CD4-positive, alpha-beta T cell treated with Interleukin-17A for 4 hours (primary cell): ENCODE measurements at places on chromosomes 1 and 21.

DNA sequence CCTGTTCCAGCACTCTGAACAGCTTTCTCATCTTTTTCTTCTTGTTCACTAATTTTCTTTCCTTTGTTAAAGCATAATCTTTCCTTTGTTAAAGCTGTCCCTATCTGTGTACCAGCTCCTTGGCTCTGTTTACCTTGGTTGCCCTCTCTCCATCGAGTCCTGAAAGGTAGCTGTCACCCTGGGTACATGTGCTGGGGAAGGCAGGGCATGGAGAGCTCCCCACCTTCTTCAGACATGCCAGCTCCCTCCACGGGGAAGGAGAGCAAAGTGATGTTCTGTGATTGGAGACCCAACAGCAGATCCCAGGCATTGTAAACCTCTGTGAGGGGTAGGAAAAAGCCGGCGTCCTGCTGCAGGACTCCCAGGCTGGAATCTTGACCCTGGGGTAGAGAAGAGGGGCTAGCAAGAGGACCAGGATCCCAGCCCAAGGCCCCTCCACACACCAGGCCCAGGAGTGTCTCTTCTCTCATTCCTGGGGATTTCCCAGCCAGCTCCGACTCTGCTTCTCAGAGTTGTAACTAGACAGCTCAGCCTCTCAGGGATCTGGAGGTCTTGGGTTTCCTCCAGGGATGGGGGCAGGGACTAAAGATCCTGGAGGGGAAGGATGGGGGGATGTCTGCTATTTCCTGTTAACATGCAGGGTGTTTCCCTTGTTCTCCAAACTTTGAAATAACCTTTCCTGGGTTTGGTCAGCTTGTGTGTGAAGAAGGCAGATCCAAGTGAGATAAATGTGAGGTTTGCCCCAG lies 34.4 kb downstream of the TMCC2 start:
- DNase-seq = no peak

GRCh38 chr1:110450929-110451328 lies at the start of gene PROK1:
TSS of gene PROK1 (plus strand) at chr1:110451149. CDS start at chr1:110451217, 68 bp downstream.
- no peak for DNase-seq

- no peak for DNase-seq
Observed at GRCh38 chr1:214565310-214565709, 13.9 kb upstream of the PTPN14 start.

DNA sequence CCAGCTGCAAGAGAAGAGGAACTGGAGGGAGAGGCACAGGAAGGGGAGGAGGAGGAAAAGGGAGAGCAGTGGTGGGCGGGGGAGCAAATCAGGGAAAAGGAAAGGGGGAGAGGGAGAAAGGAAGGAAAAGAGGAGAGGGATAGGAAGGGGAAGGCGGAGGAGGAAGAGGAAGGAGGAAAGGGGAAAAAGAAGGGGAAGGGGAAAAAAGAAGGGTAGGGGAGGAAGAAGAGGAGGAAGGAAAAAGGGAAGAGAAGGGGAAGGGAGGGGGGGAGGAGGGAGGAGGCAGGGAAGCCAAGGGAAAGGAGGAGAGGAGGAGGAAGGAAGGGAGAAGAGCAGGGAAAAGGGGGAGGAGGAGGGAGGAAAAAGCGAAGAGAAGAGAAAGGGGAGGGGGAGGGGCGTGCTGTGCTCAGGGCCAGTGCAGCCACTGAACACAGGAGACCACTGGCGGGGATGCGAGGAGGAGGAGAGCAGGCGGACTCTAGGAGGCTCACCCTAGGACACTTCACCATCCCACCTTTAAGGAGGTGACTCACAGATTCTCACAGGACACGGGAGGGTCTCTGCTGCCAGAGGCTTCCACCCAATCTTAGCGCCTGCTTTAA lies 33.1 kb downstream of the PGBD5 start:
- DNase-seq = no peak

GRCh38 chr21:21175798-21176334 lies 177.7 kb downstream of the NCAM2 start:
- DNase-seq = no peak

DNA sequence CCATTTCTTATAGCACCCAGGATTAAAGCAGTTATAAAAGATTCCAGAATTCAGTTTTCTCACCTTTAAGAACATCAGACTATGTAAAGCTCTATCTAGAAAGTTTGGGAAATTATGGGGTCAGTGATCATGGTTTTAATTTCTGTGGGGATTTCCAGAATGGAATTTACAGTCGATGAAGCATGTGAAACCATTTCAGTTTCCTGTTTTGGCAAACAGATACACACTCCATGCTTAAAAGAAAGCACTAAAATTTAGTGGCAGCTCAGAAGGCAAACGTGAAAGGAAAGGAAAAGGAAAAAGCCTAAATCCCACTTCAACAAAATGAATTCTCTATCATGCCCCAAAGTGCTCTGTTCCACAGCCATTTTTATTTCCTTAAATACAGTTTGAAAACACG lies 60.4 kb downstream of the FYB2 start:
- no peak for DNase-seq

DNA sequence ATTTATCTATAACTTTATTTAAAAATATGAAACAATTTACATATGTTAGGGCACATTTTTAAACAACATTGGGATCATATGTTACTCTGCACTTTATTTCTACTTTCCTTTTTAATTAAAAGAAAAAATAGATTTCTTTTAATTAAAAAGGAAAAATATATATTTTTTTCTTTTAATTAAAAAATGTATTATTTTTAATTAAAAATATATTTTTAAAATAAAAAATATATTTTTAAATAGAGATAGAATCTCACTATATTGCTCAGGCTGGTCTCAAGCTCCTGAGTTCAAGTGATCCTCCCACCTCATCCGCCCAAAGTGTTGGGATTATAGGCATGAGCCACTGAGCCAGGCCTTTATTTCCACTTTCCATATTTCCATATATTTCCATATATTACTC lies 36.7 kb downstream of the WARS2 start:
- DNase-seq = no peak

GRCh38 chr1:214362188-214362882 lies 81.4 kb downstream of the SMYD2 start:
- no peak for DNase-seq

DNA sequence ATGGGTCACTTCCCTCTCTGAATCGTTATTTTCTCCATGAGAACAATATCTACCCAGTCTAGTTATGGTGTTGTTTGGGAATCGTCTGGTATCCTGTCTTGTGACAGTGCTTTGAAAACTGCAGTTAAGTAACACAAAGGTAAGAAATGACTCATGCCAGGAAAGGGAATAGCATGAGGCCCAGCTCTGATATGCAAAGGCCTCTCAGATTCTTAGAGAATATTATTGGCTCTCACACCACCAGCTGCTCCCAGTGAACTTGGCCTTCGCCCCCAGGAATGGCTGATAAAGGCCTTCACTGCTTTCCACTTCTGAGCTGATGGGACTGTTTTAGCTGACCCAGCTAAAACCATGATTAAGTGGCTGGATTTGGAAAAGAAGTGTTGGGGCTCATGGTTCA lies 27.1 kb downstream of the NEK2 start:
- DNase-seq = no peak

DNA sequence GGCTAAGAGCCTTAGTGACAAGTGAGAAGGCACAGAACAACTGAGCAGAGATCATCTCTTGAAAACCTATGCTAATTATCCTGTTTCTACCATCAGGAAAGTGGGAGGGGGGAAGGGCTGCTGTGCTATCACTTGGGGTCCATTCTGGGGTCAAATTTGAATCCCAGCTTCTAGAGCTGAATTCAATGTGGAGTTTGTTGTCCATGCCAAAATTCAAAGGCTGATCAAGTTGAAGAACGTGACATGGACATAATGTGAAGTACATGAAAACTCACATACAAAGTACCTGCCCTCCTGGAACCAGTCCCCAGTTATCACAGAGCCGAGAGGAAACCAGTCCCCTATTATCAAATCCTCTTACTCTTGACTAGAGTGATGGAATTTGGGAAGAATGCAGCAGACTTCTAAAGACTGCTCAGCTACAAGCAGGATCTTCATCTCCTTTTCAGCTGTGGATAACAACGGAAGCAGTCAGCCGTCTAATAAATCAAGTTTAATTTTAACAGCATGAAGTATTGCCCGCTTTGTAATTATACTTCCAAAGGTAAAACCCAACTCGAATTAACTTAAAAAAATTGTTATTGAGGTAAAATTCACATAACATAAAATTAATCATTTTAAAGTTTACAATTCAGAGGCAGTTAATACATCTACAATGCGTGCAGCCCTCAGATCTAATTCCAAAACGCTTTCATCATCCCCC lies 78.3 kb downstream of the SLC45A1 start:
- no peak for DNase-seq
